Cardiac septum (tissue), 1 donor: ENCODE measurements at places on chromosomes 3 and 15.

DNA sequence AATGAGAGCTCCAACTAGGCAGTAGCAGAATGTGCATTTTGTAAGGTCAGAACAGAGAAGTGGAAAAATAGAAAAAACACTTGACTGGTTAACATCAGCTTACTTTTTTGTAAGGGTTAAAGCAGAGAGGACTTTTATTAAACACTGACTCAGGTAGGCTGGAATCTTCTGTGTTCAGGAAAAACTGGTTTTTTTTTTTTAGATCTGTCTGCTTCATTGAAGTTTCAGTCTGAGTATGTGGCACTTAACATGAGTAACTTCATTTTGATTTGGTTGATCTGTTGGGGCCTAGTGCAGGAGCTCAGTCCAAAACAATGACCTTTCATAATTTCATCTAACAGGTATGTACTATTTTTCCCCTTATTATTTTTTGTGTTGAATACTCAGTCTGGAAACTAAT lies 141.1 kb downstream of the DOCK3 start:
- no peak for DNase-seq

GRCh38 chr3:19030522-19030839 lies 117.8 kb upstream of the KCNH8 start:
- no peak for DNase-seq

GRCh38 chr15:38991701-38992100 lies 427.1 kb upstream of the RASGRP1 start:
- DNase-seq: no peak

DNA sequence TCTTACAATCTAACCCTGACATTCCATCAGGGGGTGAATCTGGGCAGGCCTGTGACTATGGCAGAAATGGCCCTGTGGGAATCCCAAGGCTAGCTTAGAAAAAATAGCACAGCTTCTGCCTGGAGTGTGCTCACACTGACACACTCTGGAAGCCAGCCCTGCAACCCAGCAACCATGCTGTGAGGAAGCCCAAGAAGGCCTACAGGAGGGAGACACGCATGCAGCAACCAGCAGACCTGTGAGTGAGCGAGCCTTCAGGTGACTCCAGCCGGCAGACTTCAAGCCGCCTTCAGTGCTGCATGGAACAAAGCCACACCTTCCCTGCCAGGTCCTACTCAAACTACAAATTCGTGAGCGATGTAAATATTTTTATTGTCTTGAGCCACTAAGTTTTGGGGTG lies 26.1 kb downstream of the RAB6B start:
- DNase-seq: peak; percentile 27

- DNase-seq: peak; percentile 68
These were observed 165.6 kb downstream of the XXYLT1 start for GRCh38 chr3:195105389-195105788.

DNA sequence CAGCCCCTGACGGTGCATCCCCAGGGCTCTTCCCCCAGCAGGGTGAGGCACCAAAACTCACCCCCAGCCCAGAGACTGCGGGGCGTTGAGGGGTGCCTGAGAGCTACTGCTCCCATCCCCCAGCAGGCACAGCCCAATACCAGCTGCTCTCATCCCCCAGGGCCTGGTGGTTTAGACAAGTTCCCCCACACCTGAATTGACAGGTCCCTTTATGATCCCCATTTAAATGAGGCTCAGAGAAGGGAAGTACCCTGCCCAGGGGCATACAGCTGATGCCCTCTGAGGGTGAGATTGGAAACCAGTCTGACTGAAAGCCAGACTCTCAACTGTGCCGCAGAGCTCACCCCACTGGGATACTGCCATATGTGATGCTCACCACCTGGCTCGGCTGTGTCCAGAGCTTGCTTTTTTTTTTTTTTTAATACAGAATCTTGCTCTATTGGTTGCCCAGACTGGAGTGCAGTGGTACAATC lies 20.1 kb downstream of the DUSP7 start:
- no peak for DNase-seq

DNA sequence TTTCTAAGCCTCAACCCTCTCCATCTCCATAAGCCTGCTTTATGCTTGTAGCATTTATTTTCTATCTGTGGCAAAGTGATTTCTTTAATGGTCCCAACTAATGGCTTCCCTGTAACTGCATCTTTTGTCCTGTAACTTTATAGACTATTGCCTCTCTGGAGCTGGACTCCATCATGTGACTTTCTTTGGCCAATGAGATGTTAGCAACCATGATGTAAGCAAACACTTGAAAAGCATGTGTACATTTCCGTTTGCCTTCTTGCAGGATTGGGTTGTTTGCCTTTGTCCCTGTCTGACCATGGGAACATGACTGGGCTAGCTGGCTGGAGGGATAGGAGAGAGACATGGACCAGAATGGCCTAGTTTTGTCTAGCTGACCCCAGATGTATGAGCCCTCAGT lies 106.0 kb upstream of the LRIG1 start:
- no peak for DNase-seq

GRCh38 chr3:125108833-125109535 lies 53.2 kb upstream of the HEG1 start:
- no peak for DNase-seq
